ENCODE measurements at places on chromosomes 3 and 15. TPM values are rescaled to one million over a fixed set of nuclear protein-coding genes. Genes with fewer than 3 reads are reported as not detected.

Gene LMAN1L
- 5.3 TPM for total RNA-seq

DNA sequence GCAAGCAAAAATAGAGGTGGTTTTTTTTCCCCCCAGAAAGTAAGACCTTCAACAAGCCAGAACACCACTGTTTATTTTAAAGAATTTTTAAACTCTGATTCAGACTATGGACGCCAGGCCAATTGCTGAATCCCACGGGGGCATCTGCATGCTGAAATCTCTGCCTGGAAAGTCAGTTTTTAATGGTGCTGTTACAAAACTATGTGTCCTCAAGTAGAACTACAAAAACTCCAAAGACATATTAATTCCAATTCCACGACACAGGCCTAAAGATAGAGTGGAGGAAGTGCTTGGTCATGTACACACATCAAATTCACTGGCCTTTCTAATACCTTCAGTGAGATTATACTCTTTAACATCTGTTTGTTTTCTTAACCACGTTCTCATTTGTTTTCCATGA, 490.5 kb upstream of the NR2F2 start:
- no peak for DNase-seq

GRCh38 chr3:43074482-43074881, 31.4 kb downstream of the POMGNT2 start:
- DNase-seq: no peak

Gene TMEM212
- total RNA-seq: not detected

Gene CCR9
- total RNA-seq: not detected

GRCh38 chr3:126342211-126342610, 15.0 kb downstream of the KLF15 start:
- DNase-seq: peak; percentile 1

Gene CCDC39
- total RNA-seq: not detected

Gene FBXW12
- total RNA-seq: not detected

GRCh38 chr3:110576960-110577359, 494.7 kb upstream of the NECTIN3 start:
- no peak for DNase-seq

Gene KLF15
- 23.8 TPM for total RNA-seq

Gene TF
- 76.0 TPM for total RNA-seq

Gene C3orf85
- total RNA-seq: not detected

Gene C3orf18
- total RNA-seq: 53.7 TPM

Gene SLC6A20
- total RNA-seq: not detected

- DNase-seq: no peak
These were observed 32.4 kb downstream of the ACAN start for GRCh38 chr15:88835646-88836045.

GRCh38 chr3:70919661-70920060, 607.2 kb upstream of the MDFIC2 start:
- no peak for DNase-seq

Gene B4GALT4
- total RNA-seq: 12.9 TPM

DNA sequence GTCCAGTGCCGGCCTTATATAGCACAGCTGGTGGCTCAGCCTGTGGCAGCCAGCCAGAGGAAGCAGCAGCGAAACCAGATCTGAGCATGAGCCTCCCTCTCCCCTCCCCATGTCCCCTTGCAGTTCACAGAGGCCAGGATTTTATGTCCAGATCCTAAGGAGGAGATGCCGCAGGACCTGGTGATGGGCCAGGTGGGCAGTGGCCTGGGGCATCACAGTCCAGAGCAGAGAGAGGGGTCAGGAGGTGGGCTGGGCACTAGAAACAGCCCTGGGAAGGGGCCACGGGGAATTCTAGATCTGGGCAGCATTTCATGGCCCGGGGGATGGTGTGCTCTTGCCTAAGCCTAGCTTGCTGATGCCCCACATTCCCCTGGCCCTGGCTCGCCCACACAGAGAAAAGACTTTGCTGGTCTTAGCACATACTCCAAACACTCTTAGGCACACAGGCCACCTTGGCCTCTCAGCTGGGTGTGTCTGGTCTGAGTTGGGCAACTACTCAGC, 259 bp upstream of the CILP start:
- DNase-seq: peak; percentile 61

Gene UMPS
- total RNA-seq: 15.9 TPM

DNA sequence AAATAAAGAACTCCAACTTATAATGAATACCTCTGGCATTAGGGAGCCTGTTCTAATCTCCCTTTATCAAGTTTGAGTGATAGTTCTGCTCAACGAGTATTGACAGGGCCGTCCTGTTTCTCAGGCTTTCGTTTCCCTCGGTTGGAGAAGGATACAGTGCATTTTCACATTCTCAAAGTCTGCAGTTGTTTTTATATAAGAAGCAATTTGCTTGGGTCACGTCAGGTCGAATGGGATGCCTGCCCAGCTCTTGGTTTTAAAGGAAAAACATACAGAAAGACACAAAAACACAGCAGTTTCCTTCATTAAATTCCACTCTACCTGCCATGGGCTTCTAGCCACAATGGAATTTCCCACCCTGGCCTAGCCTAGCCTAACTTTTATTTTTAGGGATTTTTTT, 366.3 kb downstream of the TIGIT start:
- no peak for DNase-seq

- DNase-seq: no peak
These were observed 44.6 kb upstream of the NEDD4 start for GRCh38 chr15:56038015-56038414.

GRCh38 chr15:45200799-45201556, 13.2 kb upstream of the SHF start:
- peak; percentile 86 for DNase-seq

DNA sequence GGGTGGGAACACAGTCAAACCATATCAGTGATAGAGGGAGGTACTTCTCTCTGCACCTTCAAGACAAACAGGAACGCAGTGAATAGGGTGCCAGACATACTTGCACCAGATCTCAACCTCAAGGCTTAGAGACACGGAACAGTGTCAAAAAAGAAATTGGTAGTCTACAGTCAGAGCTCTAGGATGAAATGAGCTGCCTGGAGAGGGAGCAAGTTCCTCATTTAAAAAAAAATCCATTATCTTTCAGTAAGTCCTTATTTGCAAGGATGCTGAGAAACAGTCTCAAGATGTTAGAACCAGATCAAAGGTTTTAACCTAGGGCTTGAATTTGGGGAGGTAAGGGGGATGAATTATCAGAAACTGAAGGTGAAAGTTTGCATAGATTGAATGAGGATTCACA, 20.2 kb upstream of the LMCD1 start:
- no peak for DNase-seq

GRCh38 chr3:153600896-153601295, 438.9 kb downstream of the RAP2B start:
- no peak for DNase-seq

GRCh38 chr3:182793663-182794454, 555 bp downstream of the ATP11B start:
- peak; percentile 72 for DNase-seq

GRCh38 chr3:28151608-28152228, 89.7 kb upstream of the CMC1 start:
- peak; percentile 23 for DNase-seq

- no peak for DNase-seq
These were observed 249.3 kb downstream of the UBE2E2 start for GRCh38 chr3:23452408-23452807.

DNA sequence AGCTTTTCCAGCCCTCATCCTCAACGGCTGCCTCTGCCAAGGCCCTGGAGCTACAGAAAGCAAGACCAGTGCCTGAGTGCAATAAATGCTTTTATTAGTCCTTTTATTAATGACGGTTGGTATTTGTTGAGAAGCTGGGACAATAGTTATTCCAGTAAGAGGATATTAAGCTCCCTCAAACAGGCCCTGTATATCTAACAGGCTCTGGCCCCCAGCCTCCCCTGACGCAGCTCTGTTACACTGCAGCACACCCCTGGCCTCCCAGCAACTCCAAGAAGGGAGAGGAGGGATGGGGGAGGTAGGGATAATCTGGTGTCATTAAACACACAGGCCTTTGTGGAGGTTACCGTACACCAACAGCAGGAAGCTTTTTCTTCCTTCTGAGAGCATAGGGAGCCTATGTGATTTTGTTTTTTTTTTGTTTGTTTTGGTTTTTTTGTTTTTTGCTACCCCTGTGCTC, 30.8 kb upstream of the MAGEF1 start:
- peak; percentile 10 for DNase-seq

Data from heart left ventricle (tissue), 16 donors.